ENCODE measurements at places on chromosomes 1 and 21. TPM values are rescaled to one million over a fixed set of nuclear protein-coding genes. Genes with fewer than 3 reads are reported as not detected.

DNA sequence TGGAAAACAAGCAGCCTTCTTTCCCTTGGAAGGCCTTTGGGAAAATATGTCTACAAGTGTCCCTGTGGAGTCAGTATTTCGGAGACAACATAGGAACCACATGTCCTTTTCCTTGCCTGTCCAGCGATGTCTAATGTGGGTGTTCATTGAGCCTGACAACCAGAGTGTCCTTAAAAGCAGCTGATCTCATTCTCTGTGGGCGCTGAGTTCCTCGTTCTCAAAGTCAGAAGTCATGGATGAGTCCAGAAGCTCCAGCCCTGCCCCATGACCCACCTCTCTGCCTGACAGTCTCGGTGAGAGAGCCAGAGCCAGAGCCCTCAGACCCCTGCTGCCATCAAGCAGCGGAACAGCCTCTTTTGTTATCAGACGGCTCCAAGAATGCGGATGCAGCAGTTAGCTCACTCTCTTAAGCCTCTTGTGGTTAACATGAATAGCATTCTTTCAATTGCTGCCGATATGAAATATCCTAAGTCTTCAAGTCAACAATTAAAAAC is 329.2 kb downstream of the TGFB2 start:
- DNase-seq = no peak

DNA sequence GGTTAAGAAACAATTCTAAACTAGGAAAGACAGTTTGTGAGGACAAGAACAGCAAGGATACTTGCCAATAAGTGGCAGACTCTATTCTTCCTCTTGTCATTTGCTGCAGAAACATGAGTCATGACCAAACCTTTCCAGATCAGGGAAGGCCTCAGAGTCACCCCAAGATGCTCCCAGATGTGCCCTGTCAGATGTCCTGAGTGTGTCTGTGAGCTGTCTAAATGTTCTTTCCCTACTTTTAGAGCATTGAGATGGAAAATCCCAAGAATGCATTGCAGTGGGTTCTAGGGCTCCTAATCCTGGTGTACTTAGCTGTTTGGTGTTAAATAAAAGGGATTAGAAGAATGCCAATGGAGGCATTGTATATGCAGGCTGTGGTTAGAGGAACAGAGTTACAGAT is 57.5 kb upstream of the KIAA0040 start:
- no peak for DNase-seq

GRCh38 chr1:109886827-109887226 is 23.8 kb upstream of the CSF1 start:
- DNase-seq = no peak

- DNase-seq = no peak
Measured at GRCh38 chr21:43020177-43020576, 45.8 kb downstream of the PKNOX1 start.

NOS1AP gene
- 8.9 TPM for polyA plus RNA-seq

- DNase-seq = no peak
Measured at GRCh38 chr1:3590951-3591865, 20.1 kb downstream of the MEGF6 start.

WDR4 gene
- 10.0 TPM for polyA plus RNA-seq

SYT14 gene
- polyA plus RNA-seq = 0.33 TPM

GRCh38 chr21:35314857-35315582 is 265.9 kb upstream of the RUNX1 start:
- no peak for DNase-seq

DNA sequence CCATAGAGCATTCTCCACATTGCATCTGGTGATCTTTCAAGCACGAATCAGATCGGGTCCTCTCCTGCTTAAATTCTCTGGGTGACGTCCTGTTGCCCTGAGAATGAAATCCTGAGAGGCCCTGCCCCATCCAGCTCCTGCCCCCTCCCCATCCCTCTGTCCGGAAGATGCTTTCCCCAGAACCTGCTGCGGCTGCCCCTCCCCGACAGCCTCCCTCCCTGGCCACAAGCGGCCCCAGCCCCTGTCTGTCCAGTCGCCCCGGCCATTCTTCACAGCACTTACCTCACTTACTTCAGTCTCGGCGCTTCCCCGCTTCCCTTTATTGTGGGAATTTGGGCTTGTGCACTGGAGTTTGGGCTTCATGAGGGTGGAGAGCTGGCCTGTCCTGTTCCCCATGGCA is 40.3 kb downstream of the TAS1R2 start:
- no peak for DNase-seq

- no peak for DNase-seq
Measured at GRCh38 chr1:56868761-56869160, 14.2 kb downstream of the C8A start.

- DNase-seq = no peak
Measured at GRCh38 chr1:243465738-243466137, 209.9 kb downstream of the SDCCAG8 start.

DNA sequence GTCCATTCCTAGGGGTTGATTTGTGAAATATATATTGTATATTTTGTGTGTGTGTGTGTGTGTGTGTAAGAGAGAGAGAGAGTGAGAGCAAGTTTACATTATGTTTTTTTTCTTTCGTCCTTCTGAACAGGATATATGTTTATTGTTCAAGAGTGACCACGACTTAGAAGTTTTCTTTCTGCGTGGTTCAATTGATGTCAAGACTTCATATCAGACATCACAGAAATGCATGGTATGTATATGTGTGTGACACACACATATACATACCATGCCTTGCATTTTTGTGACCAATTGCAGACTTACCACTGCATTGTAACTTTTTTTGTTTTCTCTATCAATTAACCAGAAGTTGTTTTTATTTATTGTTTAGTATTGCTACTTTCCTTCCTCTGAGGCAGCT is 2.5 kb downstream of the RASAL2 start:
- no peak for DNase-seq

DNA sequence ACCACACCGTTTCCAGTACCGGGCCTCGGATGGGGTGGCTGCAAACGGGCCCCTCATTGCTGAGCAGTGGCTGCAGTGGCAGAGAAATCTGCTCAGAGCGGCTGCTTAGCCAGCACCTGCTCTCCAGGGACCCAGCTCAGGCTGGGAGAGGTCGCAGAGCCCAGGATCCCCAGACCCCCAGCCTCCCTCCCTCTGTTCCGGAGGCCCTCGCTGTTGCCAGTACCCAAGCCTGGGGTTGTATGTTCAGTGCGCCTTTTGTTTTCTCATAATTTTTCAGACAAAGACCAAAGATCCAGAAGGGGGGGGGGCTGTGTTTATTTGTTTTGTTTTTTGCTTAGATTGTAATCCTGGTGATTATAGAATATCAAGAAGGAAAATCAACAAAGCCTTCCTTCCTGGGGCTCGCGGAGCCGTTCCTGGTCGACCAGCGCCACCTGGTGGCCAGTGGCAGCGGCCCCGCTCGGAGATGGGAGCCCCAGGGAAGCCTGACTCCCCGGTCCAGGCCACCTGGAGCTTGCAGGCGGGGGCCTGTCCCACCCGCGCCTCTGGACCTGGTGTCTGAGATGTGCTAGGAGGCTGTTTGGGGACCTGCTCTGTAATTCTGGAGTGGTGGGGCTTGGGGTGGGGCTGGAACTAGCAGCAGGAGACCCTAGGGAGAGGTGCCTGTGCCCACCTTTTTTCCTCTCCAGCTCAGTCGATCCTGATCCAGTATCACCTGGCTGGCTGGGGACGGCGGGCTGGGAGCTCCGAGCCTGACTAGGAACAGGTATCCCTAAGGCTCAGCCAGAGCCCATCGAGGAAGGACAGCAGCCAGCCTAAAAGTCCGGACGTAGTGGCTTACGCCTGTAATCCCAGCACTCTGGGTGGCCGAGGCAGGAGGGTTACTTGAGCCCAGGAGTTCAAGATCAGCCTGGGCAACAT is 123.9 kb upstream of the VAMP3 start:
- no peak for DNase-seq

GLUL gene
- polyA plus RNA-seq = 330 TPM

DNA sequence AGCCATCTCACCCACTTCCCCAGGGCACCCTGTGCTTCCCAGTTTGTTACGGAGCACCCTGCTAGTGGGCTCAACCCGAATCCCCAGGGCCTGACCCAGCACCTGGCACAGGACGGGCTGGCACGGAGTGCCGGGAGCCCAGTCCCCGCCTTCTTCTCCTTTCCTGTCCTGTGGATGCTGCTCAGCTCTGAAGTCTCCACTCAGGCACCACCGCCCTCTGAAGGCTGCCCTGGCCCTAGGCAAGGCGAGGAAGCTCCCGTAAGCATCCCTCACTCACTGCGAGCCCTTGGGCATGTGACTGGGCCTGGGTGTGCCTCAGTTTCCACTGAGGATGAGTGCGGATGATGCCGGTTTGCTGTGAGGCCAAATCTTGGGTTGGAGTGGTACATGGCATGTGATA is 21.8 kb downstream of the SLC1A7 start:
- no peak for DNase-seq

ARTN gene
- 1.9 TPM for polyA plus RNA-seq

- no peak for DNase-seq
Measured at GRCh38 chr21:25688275-25689155, 46.2 kb downstream of the ATP5PF start.

DNA sequence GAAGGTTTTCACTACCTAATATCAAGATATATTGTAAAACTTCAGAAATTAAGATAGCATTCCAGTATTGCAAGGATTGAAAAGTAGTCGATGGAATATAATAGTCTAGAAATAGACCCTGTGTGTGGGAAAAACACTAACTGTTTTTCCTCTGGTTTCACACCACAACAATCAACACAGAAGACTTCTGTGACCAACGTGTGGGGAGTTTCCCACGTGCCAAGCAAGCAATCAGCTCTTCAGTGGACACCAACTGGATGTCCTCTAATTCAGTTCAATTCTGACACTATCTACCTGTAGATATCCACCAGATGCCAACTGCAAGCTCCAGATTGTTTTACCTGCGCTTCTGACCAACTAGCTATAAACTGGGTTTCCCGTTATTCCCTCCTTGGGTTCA is 12.1 kb downstream of the CD244 start:
- no peak for DNase-seq

- DNase-seq = no peak
Measured at GRCh38 chr1:93504247-93505033, 56.5 kb downstream of the FNBP1L start.

OLIG2 gene
- not detected for polyA plus RNA-seq

GRCh38 chr1:153260585-153261280 is 1.2 kb downstream of the LORICRIN start:
- no peak for DNase-seq

GRCh38 chr21:44846224-44846484 is 27.3 kb downstream of the PTTG1IP start:
- DNase-seq = no peak

DNA sequence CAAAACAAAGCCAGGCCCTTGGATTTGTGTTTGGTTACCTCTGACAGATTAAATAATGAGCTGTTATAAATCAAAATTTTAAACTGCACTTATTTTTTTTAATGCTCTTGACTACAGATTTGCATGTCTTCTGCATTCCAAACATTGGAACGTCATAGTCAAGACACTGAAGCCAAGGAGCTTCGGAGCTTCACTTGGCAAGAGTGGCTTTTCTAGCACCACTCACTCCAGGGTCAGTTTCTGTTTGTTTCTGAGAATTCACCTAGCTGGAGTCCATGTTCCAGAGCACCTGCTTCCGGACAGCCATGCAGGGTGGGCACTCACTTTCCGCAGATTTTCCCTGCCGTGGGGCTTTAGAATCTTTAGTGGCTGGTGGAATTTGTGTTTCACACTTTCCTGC is 202.9 kb downstream of the ZP4 start:
- no peak for DNase-seq

ITLN2 gene
- not detected for polyA plus RNA-seq

GRCh38 chr1:116390195-116390594 is 17.2 kb downstream of the ATP1A1 start:
- no peak for DNase-seq

GRCh38 chr1:231626951-231627614 is 493 bp downstream of the DISC1 start:
- DNase-seq = no peak

TNFRSF1B gene
- polyA plus RNA-seq = 5.1 TPM

GRCh38 chr1:236351875-236352573 is 42.1 kb upstream of the EDARADD start:
- no peak for DNase-seq

GRCh38 chr1:78143152-78143551 is 97.4 kb downstream of the GIPC2 start:
- no peak for DNase-seq

AGMAT gene
- polyA plus RNA-seq = 25.2 TPM

SLC5A9 gene
- 15.6 TPM for polyA plus RNA-seq

- DNase-seq = peak; percentile 41
Measured at GRCh38 chr1:101520302-101520701, 283.5 kb downstream of the S1PR1 start.
